Left colon (tissue), 2 donors: ENCODE measurements at places on chromosomes 2 and 18.

GRCh38 chr18:7896805-7897518 is 329.8 kb downstream of the PTPRM start:
- DNase-seq = no peak

- peak; percentile 28 for DNase-seq
Measured at GRCh38 chr2:168138374-168138773, 109.0 kb downstream of the STK39 start.

- DNase-seq = no peak
Measured at GRCh38 chr2:150465703-150466569, 21.5 kb downstream of the RND3 start.

DNA sequence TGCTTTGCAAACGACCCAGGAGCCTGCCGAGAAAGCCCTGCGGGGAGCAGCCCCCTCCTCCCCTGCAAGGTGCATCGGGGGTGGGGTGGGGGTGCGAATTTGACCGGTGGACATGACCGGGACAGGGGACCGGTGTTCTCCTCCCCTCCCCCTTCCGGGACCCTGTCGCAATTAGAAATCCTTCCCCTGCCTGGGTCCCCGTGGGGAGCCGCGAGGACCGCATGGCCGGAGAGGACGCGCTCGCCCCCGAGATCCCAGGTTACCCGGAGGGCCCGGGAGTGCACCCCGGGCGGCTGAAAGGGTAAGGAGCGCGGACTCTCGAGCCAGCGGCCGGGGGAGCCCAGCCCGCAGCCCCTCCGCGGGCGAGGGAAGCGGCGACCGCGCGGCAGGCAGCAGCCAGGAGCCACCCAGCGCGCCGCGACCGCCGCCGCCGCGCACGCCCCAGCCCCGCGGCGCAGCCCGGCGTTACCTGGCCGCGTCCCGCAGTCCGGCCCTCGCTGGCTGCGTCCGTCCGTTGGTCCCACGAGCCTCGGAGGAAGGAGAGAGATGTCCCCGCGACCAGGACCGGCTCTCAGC is 482 bp downstream of the DLGAP1 start:
- no peak for DNase-seq

- no peak for DNase-seq
Measured at GRCh38 chr2:98441706-98442450, 2.8 kb upstream of the INPP4A start.
